Activated naive CD8-positive, alpha-beta T cell treated with anti-CD3 and anti-CD28 coated beads for 36 hours (primary cell): ENCODE measurements at places on chromosomes 7 and 10. TPM values are rescaled to one million over a fixed set of nuclear protein-coding genes. Genes with fewer than 3 reads are reported as not detected.

INTS15 gene
- total RNA-seq: 35.0 TPM

SLC16A12 gene
- total RNA-seq: not detected

FAM25A gene
- total RNA-seq: not detected

COPG2 gene
- total RNA-seq: 23.0 TPM

ZNF25 gene
- 5.5 TPM for total RNA-seq

ERVW-1 gene
- total RNA-seq: not detected

UTF1 gene
- not detected for total RNA-seq

ANXA8 gene
- not detected for total RNA-seq
